ENCODE measurements at places on chromosomes 2 and 18. TPM values are rescaled to one million over a fixed set of nuclear protein-coding genes. Genes with fewer than 3 reads are reported as not detected.

TRIM43B gene
- not detected for total RNA-seq

MYL1 gene
- total RNA-seq: not detected

SCYGR4 gene
- not detected for total RNA-seq

GPR75 gene
- total RNA-seq: 0.62 TPM

ASB18 gene
- not detected for total RNA-seq

SP140L gene
- total RNA-seq: 3.8 TPM

REG1A gene
- not detected for total RNA-seq

MAP4K4 gene
- 80.0 TPM for total RNA-seq

FSHR gene
- not detected for total RNA-seq

SEH1L gene
- 30.2 TPM for total RNA-seq

IHH gene
- total RNA-seq: not detected

ICOS gene
- total RNA-seq: not detected

RIT2 gene
- total RNA-seq: not detected

GKN1 gene
- not detected for total RNA-seq

CYP27A1 gene
- 2.7 TPM for total RNA-seq

FASTKD2 gene
- 28.0 TPM for total RNA-seq

MZT2B gene
- total RNA-seq: 333 TPM

UGT1A7 gene
- total RNA-seq: 0.16 TPM

BCL11A gene
- 4.6 TPM for total RNA-seq

IL1B gene
- total RNA-seq: 298 TPM

GPR17 gene
- not detected for total RNA-seq

CIB4 gene
- total RNA-seq: not detected

SLC14A1 gene
- not detected for total RNA-seq

SCN7A gene
- total RNA-seq: not detected

COBLL1 gene
- 16.5 TPM for total RNA-seq

WNT10A gene
- 4.2 TPM for total RNA-seq

TMEM17 gene
- total RNA-seq: 5.5 TPM

SCN9A gene
- total RNA-seq: 0.15 TPM

IKZF2 gene
- total RNA-seq: 7.0 TPM

ECEL1 gene
- total RNA-seq: not detected

CDCA7 gene
- 27.8 TPM for total RNA-seq

CPS1 gene
- 14.5 TPM for total RNA-seq

L3MBTL4 gene
- 0.49 TPM for total RNA-seq

GATA6 gene
- total RNA-seq: 1.0 TPM

TRIB2 gene
- total RNA-seq: 9.5 TPM

TNFAIP6 gene
- total RNA-seq: not detected

LAMA1 gene
- total RNA-seq: 20.2 TPM
